ENCODE measurements at places on chromosomes 5 and 9.

DNA sequence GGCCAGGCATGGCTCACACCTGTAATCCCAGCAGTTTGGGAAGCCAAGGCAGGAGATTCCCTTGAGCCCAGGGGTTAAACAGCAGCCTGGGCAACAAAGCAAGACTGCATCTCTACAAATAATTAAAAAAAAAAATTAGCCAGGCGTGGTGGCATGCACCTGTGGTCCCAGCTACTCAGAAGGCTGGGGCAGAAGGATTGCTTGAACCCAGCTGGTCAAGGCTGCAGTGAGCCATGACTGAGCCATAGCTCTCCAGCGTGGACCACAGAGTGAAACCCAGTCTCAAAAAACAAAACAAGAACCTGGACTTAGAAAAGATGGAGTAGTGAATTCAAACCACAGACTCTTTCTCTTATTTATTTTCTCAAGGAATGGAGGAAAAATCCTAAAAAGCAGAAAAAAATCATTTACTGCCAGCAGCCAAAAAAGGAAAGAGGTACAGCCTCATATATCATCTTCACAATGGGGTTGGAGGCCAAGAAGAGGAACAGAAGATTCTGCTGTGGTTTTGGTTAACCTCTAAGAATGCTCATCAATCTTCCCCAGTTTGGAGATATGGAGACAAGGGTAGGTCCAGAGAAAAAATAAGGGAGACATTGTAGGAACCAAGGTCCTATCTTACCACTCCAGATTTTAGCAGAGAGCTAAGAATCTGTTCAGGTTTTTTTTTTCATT is 40.0 kb upstream of the MYO10 start:
- no peak for DNase-seq

- no peak for DNase-seq
Observed at GRCh38 chr9:118008246-118008645, 304.0 kb downstream of the TLR4 start.

DNA sequence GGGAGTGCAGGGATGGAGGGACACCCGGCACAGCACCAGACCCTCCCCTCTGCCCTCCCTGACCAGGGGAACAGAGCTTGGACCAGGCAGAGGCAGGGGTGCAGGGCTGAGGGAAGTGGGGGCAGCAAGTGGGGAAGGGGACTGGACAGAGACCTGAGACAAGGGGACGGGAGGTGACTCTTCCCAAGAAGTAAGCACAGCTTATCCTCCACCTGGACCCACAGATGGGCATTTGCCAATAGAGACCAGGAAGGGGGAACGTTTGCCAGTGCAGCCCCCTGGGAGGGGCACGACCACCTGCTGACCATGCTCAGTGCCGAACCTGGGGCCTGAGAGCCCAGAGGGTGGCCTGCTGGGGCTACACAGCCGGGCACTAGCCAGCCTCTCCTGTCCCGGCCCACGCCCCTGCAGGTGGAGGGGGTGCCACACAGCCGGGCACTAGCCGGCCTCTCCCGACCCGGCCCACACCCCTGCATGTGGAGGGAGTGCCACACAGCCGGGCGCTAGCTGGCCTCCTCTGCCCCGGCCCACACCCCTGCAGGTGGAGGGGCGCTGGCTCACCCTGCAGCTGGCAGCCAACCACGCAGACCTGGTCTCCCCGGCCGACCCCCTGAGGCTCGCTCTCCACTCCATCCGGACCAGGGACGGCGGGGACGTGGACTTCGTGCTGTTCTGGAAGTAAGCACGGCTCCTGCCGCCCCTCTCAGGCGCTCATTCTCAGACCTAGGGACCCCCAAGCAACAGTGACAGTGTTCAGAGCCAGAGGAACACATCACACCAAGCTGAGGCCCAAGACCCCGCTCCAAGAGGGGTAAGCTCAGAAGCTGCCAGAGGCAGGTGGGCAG is 24.3 kb downstream of the GLT6D1 start:
- DNase-seq: no peak

DNA sequence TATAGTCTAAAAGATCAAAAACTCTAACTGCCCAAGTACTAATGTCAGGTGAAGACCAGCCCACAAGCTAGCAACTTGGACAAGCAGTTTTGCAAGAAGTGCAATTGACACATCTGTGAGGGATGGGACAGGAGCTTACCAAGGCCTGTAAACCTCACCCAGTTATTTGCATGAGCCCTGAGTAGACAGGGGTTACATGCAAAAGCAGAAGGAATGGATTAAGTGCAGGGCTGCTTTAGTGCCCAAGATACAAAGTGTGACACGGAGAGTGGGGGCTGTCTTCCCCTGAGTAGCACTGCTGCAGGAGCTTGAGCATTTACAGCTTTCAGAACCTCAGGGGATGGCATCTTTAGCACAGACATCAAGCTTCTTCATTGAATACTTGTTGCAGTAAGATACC is 286.7 kb downstream of the ELAVL2 start:
- no peak for DNase-seq

DNA sequence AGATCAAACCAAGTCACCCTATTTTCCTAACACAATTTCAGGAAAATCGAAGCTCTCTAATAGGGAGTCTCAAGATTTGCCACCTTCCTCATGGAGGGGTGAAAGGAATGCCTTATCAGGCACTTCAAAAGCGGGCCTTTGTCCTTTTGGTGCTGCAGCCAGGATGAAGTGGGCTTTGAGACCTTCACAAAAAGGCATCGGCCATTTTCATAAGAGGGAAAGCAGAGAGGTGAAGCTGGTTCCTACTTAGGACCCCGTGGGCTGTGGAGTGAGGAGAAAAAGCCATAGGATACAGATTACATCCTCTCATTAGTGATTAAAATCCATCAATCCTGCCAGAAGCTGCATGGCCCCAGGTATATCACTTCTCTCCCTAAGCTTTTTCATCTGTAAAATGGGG is 859 bp downstream of the CDKN2AIPNL start:
- no peak for DNase-seq

- DNase-seq: no peak
Observed at GRCh38 chr5:98781964-98782363, 8.5 kb downstream of the RGMB start.

DNA sequence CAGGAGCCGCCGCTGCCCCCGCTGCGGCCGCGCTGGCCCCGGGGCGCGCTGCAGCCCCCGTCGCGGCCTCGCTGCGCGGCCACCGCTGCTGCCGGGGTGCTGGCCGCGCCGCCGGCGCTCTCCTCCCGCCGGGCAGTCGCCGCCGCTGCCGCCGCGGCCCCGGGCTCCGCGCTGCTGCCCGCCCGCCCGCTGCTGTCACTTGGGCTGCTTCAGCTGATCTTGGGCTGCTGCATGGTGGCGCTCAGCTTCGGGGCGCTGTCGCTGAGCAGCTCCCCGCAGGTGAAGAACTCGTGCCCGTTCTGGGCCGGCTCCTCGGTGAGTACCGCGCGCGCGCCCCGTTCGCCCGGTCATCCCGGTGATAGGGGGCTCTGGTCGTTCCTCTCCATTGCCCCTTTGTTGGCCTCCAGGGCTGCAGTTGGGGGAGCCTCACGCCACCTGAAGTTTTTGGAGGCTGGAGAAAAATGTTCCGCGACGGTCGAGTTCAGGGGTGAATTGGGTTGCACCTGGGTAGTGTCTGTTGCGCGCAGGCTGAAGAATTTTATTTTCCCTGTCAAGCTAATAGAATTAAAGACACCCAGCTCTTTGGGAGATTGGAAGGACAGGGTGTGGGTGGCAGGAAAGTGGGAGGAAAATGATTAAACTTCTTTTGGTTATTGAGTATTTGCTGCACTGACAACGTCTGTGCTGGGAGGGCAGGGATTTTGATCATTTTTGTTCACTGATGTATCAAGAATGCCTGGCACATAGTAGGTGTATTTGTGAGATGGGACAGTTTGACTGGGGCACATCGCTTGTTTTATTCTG is 596 bp downstream of the ENTREP1 start:
- no peak for DNase-seq

DNA sequence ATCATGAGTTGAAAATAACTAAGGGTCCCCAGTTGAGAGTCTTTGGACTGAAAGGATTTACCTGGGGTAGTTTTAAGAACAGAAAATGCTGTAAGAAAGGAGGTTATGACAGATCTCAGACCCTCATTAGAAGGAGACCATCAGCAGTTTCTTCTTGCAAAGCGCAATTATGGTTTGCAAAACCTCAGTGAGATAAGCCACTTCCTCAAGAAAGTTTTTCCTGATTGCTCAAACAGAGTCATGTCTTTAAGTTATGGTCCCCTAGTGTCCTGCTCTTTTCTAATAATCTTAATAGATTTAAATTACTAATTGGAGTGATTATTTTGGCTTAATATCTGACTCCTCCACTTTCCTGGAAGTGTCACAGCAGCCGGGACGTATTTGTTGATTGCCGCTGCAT is 293.2 kb upstream of the KLF4 start:
- no peak for DNase-seq

GRCh38 chr5:53453898-53454718 is 26.3 kb upstream of the FST start:
- no peak for DNase-seq

GRCh38 chr5:150114102-150114641 is 27.8 kb upstream of the CSF1R start:
- DNase-seq: no peak

GRCh38 chr5:66362046-66362445 is 217.9 kb downstream of the SREK1 start:
- no peak for DNase-seq

DNA sequence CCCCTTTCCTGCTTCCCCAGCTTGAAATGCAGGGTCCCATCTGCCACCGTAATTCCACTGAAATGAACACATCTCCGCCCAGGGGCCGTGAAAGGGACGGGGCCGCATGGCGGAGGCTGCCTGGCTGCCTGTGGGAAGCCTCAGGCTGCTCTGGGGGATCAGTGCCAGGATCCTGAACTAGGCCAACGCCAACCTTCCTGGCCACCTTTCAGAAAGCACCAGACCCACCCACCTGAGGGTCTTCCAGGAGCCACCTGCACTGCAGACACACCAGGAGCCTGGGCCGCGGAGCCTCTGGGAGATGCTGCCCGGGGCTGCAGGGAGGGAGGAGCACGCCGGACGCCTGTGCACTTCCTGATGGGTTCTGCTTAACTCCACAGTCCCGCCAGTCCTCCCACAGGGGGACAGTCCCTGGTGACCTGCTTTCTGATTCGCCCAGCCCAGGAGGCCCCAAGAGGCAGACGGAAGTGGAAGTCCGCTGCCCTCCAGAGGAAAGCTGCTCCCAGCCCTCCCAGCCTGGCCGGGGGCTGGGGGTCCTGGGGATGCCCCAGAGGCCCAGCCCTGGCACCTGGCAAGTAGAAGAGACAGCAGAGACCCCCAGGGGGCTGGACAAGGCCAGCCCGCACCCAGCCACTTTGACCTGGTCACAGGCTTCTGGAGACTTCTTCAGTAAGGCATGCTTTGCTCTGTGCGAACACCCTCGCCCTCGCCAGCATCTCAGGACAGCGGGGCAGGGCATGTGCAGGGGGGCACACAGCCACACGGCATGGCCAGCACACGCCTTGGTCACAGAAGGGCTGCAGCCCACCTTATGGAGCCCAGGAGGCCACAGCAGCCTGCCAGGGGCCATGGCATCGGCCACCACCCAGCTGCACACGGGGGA is at the start of gene CARD9:
CARD9 (minus strand) TSS at position 370 of the 883 bp plus-strand sequence. CDS start 1,591 bp downstream, outside the sequence.
- DNase-seq: no peak

DNA sequence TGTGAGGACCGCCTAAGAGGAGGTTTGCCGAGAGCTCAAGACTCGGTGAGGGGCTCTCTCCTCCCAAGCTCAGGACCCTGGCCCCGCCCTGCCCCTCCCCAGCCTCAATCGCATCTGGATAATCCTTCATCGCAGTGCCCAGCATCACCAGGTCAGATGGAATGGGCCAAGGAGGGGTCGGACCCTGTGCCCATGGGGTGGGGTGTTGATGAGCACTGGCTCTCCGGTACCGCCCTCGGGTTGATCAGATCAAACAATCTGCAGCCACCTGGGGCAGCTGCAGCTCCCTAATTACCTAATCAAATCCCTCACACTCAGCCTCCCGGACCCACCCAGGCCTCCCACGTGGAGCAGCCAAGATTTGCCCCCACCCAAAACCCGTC is 24.4 kb upstream of the TDRD7 start:
- no peak for DNase-seq

DNA sequence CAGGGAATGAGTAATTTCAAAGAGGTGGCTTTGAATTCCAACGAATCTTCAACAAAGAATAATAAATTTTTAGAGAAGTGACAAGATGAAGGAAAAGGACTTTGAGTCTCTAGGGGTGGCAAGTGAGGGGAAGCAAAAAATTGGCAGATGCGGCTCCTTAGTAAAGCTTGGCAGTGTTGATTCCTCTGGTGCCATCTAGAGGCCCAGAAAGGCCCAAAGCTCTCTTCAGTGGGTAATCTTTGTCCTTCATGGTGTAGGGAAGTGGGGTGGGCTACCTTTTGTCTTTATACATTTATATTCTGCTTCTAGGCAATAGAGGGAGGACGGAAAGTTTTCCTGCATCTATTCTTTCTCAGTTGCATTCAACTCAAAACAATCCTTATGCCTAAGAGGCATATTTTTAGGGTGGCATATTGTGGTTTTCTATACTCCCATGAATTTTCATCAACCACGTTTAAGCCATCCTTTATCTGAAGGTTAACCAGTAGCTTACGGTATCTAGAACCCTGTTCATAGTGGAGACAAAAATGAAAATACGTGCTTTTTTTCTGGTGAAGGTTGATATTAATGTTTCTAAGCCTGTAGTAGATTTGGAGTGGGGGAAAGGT is 17.5 kb upstream of the ROPN1L start:
- no peak for DNase-seq

DNA sequence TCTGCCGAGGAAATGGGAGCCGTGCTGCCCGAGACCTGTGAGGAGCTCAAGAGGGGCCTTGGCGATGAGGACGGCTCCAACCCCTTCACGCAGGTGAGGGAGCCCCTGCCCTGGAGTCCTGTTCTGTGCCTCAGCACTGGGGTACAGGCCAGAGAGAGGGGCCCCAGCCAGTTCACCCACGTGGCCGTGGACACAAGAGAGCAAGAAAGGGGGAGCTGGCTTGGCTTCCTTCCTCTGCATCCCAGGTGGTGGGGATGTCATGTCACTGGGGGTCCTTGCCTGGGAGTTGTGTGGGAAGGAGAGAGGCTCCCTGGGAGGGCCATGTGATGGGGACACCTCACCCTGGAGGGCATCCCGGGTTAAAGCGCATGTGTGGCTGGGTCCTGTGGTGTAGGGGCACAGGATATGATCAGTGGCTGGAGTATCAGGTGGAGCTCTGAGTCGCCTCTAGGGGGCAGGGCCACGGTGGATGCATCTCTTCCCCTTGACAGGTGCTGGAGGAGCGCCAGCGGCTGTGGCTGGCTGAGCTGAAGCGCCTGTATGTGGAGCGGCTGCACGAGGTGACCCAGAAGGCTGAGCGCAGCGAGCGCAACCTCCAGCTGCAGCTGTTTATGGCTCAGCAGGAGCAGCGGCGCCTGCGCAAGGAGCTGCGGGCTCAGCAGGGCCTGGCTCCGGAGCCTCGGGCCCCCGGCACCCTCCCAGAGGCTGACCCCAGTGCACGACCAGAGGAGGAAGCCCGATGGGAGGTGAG is 7.5 kb downstream of the N4BP3 start:
- peak; percentile 64 for DNase-seq

DNA sequence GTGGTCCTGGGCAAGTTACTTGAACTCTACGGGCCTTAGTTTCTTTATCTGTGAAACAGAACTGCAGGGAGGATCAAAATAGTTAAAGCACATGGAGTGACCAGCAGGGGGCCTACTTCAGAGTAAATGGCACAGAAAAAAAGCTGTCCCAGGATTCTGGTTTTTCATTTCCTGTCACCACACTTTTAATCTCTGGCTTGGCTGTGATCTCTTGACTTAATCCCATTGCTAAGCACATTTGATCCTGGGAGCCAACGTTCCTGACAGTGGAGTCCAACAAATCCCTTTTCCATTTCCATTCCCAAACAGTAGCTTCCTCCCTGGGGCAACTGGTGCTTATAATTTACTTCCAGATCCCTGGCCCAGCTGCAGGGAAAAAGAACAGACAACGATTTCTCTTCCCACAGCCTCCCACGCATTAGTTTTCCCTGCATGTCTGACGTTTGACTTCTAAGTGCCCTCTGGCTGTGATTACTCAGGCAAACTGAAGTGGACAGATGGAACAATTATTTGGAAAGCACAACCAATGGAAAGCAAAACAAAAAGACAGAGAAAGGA is 136.5 kb upstream of the STK32A start:
- no peak for DNase-seq
